ENCODE measurements at places on chromosomes 5 and 9.
A peak's percentile ranks its signal among the peaks of the same experiment; 100 is the strongest.

DNA sequence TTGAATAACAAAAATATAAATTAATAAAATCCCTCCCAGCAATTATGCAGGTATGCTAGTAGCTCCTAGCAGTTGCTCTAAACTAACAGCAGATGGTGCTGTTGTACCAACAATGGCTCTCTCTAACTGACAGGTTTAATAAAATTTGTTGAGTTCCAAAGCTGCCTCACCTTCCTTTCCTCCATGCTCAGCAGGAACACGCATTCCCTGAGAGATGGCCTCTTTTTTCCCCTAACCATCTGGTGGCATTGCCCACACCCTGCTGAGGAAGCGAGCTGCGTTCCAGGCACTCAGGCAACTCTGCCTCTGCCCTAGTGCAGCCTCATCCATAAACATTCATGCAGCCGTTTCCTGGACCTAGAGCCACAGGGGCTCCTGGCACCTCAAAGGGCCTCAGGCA lies 106.2 kb downstream of the KLHL3 start:
- DNase-seq, result no peak

DNA sequence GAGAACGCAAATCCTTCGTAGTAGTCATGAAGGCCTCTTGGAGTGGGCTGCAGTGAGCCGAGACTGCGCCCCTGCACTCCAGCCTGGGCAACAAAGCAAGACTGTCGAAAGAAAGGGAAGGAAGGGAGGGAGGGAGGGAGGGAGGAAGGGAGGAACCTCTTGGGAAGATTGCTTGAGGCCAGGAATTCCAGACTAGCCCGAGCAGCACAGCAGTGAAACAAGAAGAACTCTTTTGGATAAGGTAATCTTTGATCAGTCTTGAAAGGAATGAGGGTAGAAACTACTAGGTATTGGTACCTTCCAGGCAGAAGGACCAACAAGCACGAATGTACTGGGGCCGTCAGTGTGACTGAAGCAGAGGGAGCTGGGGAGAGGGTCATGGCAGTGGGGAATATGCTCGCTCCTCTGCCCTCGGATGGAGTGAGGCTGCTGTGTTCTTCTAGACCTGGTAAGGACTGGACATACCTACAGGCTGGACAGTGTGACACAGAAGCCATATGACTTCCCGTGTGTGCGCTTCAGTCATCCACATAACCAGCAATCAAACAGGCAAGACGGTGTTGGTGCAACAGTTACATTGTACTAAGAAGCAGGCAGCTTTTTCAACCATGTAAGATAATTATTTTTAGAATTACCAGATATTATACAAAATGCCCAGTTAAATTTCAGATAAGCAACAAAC lies 45.2 kb downstream of the P4HA2 start:
- no peak for DNase-seq

DNA sequence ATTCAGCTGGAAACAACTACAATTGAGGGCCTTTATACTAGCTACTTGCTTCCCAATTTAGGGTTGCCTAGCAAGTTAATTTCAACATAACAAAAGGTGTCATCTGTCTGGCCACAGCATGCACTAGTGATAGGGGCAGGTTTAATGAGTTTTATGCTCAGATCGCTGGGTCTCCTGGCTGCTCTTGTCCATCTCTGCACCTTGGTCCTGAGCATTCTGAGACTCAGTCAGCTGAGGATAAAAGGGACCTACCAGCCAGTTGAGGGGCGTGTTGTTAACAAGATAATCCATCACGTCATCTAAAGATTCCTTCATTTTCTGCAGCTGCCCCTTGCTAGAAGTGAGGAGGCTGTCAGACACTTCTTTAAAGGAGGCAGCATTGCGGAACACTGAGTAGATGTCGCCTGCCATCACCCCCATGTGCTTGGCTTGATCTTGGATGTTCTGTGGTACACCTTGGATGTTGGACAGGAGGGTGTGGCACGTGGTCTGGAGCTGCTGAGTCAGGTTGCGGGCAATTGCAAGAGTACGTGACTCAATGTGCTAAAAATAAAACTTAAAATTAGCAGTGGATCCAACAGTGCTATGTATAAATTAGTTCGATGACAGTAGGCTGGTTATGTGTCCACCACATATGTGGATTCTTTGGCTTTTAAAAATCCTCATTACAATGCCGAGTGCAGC lies 11.0 kb downstream of the PLIN2 start:
- DNase-seq, result peak; percentile 71

GRCh38 chr5:136211282-136212040 lies 18.5 kb upstream of the SMIM32 start:
- DNase-seq, result no peak

- DNase-seq, result no peak
Observed at GRCh38 chr9:12968093-12968492, 193.3 kb downstream of the LURAP1L start.

GRCh38 chr5:62483556-62483955 lies 71.0 kb downstream of the IPO11 start:
- no peak for DNase-seq

- no peak for DNase-seq
Observed at GRCh38 chr5:31656806-31657205, 17.9 kb downstream of the PDZD2 start.

- no peak for DNase-seq
Observed at GRCh38 chr9:115591584-115591984, 473.6 kb upstream of the TNC start.

DNA sequence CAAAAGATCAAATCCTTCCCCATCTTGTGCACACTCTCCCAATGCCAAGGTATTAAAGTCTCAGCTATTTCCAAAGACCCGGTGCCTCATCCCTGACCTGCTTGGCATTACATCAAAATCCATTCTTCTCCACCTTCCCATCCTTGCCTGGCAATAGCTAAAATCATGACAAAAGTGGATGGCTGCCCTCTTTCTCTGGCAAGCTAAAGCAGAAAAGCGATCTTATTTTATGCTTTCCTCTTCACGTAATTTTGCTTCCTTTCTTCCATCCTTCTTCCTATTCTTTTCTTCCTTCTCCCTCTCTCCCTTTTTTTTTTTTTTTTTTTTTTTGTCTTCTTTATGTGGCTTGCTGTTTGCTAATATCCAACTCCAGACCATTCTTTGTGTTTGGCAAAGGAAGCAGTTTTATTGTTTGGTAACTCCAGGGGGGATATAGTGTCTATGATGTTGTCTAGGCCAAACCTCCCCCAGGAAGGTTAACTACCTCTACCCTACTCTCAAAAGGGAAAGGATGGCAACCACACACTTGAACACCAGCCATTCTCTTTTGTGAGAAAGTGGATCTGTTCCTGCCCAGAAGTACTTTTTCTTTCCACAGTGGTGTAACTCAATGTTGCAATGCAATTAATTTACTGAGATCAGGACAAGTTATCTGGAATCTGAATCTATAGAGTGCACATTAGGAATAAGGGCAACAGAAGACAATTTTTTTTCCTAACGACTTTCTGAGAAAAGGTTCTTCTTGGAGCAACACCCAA lies 120.9 kb upstream of the TMEM161B start:
- no peak for DNase-seq

DNA sequence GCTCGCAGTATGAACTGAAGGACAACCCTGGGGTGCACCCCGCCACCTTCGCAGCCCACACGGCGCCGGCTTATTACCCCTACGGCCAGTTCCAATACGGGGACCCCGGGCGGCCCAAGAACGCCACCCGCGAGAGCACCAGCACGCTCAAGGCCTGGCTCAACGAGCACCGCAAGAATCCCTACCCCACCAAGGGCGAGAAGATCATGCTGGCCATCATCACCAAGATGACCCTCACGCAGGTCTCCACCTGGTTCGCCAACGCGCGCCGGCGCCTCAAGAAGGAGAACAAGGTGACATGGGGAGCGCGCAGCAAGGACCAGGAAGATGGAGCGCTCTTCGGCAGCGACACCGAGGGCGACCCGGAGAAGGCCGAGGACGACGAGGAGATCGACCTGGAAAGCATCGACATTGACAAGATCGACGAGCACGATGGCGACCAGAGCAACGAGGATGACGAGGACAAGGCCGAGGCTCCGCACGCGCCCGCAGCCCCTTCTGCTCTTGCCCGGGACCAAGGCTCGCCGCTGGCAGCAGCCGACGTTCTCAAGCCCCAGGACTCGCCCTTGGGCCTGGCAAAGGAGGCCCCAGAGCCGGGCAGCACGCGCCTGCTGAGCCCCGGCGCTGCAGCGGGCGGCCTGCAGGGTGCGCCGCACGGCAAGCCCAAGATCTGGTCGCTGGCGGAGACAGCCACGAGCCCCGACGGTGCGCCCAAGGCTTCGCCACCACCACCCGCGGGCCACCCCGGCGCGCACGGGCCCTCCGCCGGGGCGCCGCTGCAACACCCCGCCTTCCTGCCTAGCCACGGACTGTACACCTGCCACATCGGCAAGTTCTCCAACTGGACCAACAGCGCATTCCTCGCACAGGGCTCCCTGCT lies 3.8 kb downstream of the IRX1 start:
- no peak for DNase-seq

DNA sequence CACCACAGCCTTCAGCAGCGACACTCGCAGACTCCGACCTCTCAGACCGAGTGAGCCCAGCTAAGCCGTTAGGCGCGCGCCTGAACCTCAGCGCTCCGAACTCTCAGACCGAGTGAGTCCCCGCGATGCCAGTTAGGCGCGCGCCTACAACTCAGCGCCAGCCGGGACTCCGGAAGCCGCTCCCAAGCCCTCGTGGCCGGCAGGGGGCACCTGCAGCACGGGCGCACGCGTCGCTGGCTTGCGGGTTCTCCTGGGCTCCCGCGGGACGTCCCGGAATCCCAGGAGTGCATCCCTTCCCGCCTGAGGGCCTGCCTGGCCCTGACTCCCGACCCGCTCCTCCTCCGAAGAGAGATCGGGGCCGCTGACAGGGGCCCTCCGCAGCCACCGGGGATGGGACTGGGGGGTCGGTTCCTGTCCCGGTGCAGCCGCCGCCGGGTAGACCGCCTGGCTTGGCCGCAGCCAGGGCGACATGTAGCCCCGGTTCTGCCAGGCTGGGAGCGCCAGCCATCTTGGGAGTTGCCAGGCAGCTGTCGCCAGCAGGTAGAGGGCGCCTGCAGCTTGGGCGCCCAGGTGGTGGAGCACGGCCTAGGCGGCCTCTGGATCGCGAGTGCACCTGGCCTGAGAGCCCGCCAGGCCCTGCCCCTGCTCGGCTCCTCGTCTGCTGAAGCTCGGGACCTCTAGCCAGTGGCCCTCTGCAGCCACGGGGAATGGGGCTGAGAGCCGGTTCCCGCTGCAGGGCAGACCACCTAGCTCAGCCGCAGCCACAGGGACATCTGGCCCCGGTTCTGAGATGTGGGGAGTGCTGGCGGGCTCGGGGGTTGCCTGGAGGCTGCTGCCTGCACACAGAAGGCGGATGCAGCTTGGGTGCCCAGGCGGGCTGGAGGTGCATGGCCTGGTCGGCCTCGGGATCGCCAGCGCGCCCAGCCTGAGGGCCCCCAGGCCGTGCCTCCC lies at the start of gene ANKRD18A:
Gene ANKRD18A, minus strand, starts transcription at position 114 of the 951 bp plus-strand sequence. CDS start 311 bp downstream, outside the sequence.
- peak; percentile 87 for DNase-seq

- DNase-seq, result no peak
Observed at GRCh38 chr9:129472651-129473102, 148.2 kb downstream of the C9orf50 start.

Data from left ventricle myocardium superior (tissue), 1 donor.